HCT116 (cell line): ENCODE measurements at places on chromosomes 12 and 14. TPM values are rescaled to one million over a fixed set of nuclear protein-coding genes. Genes with fewer than 3 reads are reported as not detected.
A peak's percentile ranks its signal among the peaks of the same experiment; 100 is the strongest.

NRIP2 gene
- total RNA-seq = not detected

DNA sequence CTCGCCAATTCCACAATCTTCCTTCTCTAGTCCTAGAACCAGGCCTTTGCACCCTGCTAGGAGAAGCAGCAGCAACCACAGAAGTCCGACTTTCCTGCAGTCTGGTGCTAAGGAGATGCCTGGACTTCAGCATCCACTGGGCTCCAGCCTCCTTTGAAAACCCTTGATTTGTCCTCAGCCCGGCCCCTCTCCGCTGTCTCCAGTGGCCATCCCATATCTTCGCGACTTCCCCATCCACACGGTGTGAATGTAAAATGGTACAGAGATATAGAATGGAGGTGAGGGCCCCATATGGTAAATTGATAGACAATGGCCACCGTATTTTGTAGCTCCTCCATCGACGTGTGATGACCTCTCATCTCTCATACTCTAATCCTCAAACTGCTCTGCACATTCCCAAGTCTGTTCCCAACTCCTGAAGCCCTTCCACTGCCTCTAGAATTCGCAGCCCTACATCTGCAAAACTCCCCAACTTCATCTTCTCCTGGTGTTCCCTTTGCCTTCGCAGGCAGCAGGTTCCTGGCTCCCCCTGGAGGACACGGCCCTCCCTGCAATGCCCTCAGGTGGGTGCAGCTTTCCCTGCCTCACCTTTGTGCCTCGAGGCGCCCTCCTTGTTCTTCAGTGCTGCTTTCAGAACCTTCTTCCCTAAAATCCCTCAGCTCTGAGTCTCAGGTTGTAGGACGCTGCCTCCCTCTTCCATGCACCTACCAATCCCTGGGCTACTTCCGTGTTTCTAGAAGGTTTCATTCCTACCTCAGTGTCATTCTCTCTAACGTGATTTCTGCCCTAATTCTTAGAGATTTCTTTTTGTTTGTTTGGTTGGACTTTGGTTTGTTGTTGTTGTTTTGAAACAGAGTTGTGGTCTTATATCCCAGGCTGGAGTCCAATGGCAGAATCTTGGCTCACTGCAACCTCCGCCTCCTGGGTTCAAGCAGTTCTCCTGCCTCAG lies 36.7 kb downstream of the TMBIM6 start:
- DNase-seq = peak; percentile 42

- DNase-seq = no peak
Observed at GRCh38 chr12:43723134-43723533, 35.5 kb downstream of the PUS7L start.

DNA sequence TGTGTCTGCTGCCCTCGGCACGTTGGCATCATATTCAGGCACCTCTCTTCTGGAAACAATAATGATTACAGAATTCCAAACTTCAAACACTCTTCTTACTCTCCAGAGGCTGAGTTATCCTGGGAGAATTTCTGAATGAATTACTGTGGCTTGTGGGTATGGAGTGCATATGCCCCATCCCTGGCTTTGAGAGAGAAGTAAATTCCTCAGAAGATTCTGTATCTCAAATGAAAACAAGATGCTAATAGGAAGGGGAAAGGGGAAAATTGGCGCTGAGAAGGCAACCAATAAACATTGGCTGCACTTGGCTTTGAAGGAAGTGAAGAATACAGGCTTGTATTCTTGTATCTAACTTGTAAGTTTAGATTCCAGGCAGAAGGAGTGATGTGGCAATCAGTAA lies 132.0 kb upstream of the NOVA1 start:
- no peak for DNase-seq

DNA sequence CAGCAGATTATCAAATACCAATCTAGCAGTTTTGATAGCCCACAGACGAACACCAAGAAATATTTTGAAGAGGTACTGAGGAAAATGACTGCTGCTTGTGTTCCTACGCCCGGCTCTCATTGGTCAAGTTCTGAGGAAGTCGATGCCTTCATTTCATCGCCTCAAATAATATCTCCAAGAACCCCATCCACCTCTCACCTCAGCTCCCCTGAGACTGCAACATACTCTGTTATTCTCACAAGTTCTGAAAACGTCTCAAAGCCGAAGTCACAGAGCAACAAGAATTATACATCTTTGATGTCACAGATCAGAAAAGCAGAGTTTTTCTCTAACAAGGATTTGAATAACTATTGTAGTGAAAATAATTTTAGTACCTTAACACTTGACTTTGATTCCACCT lies 55.5 kb upstream of the BCAT1 start:
- DNase-seq = no peak

DNA sequence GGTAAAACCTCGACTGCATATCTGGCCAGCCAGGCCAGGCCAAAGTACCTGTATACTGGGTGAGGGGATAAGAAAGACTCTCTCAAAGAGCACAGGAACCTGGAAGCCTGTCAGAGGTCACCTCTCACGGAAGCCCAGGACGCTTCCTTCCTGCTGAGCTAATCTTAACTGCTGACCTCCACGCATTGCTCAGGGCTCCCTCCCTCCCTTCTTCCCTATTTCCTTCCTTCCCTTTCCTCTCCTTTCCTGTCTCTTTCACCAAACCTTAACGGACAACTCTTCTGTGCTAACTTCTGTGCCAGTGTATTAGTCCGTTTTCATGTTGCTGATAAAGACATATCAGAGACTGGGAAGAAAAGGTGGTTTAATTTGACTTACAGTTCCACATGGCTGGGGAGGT lies 14.8 kb upstream of the RNASE10 start:
- DNase-seq = no peak

DNA sequence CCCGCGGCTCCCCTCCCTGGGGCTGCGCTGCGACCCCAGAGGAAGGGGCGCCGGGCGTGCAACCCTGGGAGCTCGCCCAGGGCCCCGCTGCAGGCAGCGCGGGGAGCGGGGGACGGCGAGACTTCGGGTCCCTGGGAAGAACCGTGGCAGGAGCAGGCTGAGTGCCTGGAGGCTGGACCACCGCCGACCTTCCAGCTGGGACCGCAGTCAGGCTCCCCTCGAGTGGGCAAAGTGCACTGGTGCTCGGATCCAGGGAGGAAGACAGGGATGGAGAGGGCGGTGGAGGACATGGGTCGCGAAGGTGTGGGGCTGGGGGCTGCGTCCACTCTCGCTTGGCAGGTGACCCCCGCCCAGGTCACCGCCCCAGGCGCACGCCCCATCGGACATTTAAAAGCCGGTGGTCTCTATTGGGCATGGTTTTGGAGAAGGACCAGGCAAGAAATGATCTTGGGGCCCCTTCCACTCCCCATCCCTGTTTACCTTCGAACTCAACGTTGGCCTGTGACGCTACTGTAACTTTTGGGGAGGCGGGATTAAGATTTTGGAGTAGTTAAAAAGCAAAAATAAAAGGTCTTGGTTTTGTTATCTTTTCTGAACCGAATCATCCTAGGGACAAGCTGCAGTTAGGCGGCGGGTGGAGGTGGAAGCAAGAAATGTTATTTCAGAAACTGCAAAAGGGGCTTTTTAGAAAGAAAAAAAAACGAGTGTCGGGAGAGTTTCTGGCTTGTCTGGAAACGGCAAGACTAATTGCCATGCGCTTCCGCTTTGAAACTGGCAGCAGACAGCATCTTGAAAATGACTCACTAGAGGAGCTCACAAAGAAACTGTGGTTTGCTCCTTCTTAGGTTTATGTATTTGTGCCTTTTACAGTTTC lies 1.0 kb downstream of the ELK3 start:
- DNase-seq = peak; percentile 75

DNA sequence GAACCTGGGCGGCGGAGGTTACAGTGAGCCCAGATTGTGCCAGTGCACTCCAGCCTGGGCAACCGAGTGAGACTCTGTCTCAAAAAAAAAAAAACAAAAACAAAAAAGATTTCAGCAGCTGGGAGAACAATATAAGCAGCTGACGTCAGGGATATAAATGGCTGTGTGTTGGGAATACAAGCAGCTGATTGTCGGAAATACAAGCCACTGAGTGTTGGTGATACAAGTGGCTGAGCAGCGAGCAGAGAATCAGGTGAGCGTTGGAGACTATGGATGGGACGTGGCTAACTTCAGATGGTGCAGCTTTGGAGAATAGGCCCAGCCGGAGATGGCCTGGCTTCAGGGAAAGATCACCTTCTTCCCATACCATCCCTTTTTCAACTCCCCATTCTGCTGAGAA lies 32.0 kb downstream of the PSEN1 start:
- no peak for DNase-seq

- no peak for DNase-seq
Observed at GRCh38 chr14:70036665-70037064, 152.1 kb downstream of the SLC8A3 start.

GRCh38 chr12:132095520-132096409 lies 48.4 kb downstream of the DDX51 start:
- DNase-seq = no peak

DNA sequence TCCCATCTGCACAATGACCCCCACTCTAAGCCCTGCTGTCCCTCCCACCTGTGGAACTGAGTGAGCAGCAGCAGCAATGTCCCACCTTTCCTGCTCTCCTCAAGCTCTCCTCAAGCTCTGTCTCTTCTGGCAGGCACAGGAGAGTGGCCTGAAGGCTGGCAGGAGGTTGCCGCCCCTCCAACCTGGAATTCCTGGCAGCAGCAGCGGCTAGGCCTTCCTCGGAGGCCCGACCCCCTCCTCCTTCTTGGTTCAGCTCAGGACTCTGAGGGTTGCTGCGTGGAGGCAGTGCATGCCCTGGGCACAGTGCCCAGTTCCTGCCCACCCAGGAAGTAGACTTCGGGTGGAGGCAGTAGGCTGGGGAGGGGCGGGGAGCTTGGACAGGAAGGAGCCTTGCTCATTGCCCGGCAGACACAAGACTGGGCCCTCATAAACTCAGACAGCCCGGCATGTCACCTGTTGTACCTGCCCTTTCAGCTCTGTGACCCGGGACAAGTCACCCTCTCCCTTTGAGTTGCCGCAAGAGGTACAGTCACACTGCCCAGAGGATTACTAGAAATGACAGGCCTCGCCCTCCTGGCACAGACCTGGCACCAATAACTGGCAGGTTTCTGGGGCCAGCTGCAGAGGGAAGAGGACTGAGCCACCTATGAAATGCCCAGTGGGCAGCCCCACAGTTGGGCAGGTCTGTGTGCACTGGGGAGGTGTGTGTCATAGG lies 2.1 kb upstream of the SERPINA1 start:
- DNase-seq = no peak

DNA sequence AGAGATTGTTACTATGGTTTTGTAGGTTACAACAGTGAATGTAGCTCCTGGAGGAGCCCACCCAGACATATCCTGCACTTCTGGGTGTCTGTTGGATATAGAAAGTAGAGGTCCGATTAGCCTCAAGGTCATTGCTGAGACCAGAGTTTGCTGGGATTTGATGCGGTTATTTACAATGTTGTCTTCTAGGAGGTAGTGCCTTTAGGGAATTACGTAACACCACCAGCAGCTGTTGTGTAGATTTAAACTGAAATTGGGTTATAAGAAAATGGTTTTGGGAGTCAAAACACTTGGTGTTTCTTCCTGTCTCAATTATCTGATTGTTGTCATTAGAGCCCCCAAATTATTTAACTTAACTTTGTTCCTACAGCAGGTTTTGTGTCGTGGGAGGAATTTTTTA lies 225.3 kb upstream of the PELI2 start:
- DNase-seq = no peak

GRCh38 chr12:93762059-93762719 lies 85.0 kb downstream of the CRADD start:
- no peak for DNase-seq
